ENCODE measurements at places on chromosomes 1 and 21.

DNA sequence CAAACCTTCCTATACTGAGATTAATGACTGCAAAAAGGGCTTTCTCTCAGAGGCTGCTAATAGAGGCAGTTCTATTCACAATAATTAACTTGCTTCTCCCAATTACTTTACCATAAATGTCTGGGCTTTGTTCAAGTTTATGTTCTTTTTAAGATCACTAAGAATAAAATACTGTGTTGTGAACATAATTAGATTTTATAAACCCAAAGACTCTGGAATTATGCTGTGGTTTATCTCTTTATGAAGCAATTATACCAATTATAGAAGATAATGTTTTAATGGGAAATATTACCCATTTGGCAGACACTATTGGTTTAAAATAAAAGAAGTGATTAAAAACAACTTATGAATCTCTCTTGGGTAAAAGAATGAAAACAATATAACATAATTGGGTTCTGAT lies 43.5 kb upstream of the IL12RB2 start:
- no peak for DNase-seq

- DNase-seq = peak; percentile 13
These were observed 116.5 kb upstream of the IRF2BP2 start for GRCh38 chr1:234726359-234726943.

DNA sequence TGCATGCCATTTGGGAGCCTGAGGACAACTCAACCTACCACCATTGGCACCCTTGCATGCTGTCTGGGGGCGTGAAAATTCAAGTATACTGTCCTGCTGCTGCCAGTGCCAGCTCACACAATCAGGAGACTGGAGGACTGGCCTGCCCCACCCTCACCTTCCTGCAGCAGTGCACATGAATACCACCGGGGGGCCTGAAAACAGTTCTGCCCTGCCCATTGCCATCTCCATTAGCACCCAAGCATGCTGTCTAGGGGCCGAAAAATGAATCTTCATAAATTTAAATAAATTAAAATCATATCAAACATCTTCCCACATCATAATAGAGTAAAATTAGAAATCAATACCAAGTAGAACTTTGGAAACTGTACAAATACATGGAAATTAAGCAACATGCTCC lies 322.1 kb upstream of the TMPRSS15 start:
- DNase-seq = no peak

DNA sequence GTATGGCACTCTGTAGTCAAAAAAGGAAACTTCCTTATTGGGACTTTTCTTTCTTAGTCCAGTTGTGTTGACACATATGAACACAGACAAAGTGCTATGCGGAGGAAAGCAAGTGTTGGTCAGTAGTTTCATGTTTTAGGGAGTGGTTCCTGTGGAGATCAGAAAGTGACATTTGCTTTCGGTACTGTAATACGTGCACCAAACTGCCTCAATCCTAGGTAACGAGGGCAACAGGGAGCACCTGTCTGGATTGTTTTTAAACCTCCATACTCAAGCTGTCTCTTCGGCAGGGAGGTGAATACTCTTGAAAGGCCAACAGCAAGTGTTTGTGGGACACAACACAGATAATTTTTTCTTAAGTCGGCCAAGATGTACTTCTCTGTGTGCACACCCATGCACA lies 9.1 kb downstream of the RHOU start:
- no peak for DNase-seq

- DNase-seq = no peak
These were observed 1242.0 kb downstream of the AMY1C start for GRCh38 chr1:104991702-104992101.
